ENCODE measurements at places on chromosomes 11 and 22. TPM values are rescaled to one million over a fixed set of nuclear protein-coding genes. Genes with fewer than 3 reads are reported as not detected.

- no peak for DNase-seq
These were observed 3.6 kb downstream of the CLTCL1 start for GRCh38 chr22:19287889-19288288.

DNA sequence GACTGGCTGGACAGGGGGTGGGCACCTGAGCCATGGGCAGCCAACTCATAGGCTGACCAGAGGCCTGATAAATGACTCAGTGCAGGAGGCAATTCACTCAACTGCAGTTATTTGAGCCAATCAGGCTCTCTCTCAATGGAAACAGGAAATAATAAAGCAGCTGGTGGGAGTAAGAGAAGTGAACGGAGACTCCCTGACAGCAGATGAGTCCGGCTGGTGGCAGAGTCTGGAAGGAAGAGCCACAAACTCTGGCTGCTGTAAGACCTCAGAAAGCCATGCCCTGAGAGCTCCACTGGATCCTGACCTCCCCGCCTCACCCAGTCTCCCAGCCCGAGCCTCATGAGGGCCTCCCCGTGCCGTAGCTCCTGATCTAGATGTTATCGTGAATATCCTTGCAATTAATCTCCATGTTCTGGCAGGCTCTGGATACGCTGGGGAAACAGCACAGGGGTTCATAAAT lies 69.8 kb downstream of the TRIM29 start:
- no peak for DNase-seq

- DNase-seq: no peak
These were observed 2.6 kb upstream of the CHRM1 start for GRCh38 chr11:62923601-62924411.

DNA sequence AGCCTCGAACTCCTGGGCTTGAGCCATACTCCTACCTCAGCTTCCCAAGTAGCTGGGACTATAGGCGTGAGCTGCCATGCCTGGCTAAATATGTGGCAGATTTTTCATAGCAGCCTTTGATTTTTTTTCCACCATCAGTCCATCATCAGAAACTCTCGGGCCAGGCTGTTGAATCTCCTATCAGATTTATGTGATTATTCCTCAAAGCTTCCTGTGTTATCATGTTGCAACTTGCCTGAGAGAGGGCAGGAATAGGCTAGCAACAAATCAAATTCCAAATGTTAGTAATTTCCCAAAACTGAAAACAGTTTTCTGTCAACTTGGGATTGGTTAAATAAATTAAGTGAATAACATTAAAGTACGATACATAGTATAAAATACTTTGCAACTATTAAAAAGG lies 3.4 kb downstream of the LRRC51 start:
- DNase-seq: no peak

DNA sequence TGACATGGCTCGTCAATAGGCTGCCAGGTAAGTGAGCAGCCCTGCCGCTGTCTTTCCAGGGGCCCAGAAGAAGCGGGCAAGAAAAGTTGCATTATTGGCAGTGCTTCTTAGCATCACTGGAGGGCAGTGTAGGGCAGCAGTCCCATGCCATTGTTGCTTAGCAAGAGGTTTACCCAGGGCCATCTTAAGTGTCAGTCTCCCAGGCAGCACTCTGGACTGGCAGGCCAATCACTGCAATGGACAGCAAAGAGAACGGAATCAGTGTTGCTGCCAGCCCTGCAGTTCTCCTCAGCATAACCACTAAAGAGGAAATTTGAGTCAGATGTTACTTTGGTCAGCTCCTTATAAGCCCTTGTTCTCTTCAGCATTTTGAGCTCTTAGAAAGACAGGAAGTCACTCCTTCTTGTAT lies 13.4 kb upstream of the GRK2 start:
- DNase-seq: peak; percentile 73

DNA sequence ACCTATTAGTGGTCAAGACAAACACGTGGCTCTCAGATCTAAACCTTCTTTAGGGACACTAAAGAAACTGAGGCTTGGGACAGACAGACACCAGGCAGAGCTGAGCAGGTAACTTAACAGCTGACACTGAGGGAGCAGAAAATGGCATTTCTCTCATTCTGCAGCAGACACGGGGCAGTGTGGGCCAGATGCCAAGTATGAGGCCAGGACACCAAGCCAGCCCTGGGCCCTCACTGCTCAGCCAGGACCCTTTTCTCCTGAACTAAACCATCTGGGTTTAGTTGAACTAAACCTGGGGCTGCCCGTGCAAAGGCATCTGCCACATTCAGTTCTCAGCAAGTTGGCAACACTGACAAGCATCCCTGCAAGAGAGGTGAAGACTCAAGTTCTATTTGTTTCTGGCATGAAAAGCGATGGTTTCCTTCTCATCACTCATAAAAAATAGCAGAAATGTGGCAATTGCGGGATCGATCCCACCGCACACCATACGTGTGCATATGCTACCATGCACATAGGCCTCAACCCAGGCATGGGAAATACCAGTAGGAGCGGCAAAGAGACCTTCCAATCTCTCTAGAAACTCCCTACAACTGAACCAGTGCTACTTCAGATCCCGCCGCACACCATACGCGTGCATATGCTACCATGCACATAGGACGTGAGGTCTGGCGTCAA lies 100.1 kb upstream of the BID start:
- DNase-seq: no peak

DNA sequence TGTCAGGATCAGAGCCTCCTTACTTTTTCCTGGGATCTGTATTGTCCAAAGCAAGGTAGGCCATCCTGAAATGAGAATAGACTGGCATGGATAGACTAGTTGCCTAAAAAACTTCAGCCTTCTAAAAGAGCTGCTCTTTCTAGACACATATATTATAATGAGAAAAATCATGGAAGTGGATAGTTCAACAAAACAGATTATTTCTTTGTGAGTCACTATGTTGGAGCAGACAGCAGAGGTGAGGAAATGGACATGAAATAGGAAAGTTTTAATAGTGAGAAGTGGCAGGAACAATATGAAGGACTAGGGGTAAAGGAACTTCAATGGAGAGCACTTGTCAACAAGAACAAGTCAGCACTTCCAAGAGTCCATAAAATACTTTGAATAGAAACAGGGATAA lies 101.9 kb upstream of the ANO3 start:
- DNase-seq: no peak

DNA sequence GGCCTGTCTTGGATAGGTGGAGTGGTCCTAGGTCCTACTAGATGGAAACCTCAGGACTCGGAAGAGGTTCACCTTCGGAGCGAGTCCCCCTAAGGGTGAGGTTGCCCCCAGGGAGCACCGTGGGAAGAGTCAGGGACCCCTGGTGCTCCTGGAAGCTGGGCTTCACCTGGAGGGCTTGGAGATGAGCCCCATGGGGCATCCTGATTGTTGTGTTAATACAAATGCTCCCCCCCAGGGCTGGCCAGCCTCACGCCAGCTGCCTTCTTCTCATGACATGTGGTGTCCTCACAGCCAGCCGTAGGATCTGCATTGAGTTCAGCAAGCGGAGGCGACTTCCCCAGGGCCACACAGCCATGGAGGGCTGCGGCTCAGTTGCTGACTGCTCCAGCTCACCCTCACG lies 1487.5 kb downstream of the BRD1 start:
- DNase-seq: no peak

DNA sequence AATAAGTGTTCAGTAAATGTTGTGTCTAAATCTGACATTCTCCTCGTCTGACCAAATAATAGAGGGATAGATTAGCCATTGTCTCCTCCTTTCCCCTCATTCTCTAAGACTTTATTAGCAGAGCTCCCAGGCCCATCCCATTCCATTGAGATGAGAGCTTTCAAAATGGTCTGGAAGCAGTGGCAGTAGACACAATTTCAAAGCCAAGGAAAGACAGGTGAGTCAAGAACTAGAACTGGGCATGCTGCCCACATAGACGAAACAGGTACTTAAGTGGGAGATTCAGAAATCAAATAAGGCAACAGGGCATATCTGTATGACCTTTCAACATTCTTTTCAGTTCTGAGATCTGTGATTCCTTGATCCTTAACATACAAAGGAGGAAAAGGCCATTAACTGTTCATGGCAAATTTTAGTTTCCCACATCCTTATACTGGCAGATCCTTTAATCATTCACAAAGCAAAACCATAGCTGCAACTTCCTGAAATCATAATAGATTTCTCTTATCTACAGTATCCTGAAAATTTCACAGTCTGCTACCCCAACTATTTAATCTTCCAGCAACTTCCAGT lies 96.6 kb upstream of the KCNA4 start:
- no peak for DNase-seq

DNA sequence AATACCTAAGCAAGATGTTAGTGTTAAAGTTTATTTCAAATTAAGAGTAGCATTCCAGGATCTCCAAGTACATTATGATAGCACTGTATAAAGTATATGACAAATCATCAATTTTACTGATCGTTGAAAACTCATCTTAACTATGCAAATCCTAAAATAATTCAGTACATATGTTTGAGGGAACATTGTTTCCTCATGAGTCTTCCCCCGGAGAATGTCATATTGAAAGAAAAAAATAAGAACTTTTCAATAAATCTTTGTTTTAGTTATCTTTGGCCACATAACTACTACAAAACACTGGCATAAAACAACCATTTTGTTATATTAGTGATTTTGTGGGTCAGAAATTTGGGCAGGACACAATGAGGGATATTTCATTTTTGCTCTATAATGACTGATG lies 135.4 kb downstream of the METTL15 start:
- no peak for DNase-seq

- DNase-seq: no peak
These were observed 13.6 kb upstream of the MS4A15 start for GRCh38 chr11:60743058-60743457.

DNA sequence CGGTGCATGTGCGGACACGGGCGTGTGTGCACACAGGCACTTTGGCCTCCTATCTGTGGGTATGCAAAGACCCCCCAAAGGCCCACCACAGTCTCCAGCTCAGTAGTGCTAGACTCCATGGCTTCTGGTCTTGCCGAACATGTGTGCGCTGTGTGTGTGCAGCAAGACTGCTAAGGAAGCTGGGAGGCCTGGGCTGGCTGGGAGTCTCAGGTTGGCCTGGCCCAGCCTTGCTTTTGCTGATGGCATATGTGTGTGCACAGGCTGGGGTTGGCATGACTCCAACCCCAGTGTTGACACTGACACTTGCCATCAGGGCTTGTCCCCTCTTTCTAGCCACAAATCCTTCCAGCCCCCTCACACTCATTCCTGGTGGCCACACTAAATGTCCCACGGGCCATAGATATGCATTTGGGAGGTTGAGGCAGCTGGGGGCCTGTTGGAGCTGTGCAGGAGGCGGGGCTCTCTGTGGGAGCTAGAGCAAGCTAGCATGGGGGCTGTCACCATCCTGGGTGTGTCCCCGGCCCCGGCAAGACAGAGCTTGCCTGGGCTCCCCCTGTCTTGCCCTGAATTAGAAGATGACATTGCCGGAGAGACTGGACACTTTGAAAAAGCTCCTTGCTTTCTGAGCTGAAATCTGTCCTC lies 60.9 kb upstream of the NECTIN1 start:
- no peak for DNase-seq

DNA sequence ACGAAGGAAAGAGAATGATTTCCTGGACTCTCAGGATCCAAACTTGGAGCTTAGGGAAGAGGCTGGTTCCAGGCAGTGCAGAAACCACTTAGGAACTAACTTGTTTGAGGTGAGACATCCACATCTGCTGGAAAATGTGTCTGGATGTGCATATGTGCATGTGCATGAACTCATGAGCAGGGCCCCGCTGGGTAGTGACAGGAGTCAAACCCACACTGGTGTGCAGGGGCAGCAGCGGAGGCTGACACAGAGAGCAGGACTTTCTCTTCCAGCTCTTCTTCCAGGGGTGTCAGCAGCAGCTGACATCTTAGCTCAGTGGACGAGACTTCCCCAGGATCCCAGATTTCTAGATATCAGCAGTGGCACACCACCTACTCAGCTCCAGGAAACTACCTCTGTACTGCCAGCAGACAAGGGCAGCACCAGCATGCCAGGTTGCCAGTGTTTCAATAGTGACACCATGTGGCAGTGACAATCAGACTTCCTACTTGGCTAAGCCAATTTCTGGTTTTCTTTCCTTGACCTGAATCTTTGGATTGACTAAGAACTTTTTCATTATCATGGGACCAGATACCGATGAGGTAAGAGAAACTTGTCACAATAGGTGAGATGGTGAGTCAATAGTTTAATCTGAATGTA lies 227.5 kb upstream of the ZC3H12C start:
- DNase-seq: no peak

GRCh38 chr11:113192121-113192925 lies 122.1 kb upstream of the TTC12 start:
- no peak for DNase-seq

- no peak for DNase-seq
These were observed 13.6 kb upstream of the RAB3IL1 start for GRCh38 chr11:61930933-61931332.

DNA sequence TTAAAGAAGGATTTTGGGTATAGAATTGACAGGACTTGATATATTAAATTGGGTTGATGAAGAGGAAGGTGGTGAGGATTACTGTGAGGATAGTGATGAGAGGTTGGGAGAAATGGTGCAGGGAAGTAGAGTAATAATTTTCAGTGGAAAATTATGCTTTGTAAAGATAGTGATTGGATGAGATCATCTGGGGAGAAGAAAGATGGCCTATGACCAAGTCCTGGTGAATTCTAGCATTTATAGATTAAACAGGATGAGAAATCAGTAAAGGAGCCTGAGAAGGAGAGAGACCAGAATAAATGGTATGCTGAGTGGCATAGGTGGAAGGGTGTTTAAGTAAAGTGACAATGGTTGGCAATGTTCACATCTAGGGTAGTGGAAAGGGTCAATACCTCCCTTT lies 15.0 kb downstream of the IPO7 start:
- no peak for DNase-seq

GRCh38 chr22:45358127-45358526 lies 48.4 kb downstream of the FAM118A start:
- no peak for DNase-seq

DNA sequence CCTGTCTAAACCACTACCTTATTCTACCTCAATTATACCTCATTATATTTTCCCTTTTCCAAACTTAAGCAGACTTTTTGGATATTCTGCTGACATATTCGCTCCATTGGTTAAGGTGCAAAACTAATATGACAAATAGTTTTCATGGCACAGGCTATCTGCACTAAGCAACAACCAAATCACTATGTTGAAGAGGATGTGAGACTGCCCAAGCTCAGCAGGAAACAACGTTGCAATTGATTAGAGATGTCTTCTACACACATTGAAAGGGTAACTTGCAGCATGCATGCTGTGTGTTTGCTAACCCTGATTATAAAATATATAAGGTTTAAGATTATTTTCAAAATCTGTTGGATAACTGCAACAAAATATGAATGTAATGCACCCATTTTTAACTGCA lies 61.6 kb downstream of the STK33 start:
- DNase-seq: no peak

DNA sequence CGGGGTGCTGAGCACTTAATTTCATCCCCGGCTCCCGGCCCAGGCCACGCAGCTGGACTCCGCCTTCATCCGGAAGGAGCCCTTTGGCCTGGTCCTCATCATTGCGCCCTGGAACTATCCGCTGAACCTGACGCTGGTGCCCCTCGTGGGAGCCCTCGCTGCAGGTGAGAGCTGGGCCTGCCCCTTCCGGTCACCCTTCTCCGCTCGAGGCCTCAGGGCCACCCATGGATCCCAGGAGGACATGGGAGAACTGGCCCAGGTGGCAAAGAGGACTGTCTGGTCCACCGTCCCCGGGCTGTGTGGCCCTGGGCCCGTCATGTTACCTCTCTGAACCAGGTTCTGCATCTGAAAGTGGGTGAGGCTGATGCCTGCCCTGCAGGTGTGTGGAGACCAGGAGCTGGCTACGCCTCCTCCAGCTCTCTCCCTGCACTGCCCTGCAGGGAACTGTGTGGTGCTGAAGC lies 8.6 kb downstream of the ALDH3B1 start:
- DNase-seq: no peak

ABCC8 gene
- total RNA-seq: 0.54 TPM

NKAPD1 gene
- 20.6 TPM for total RNA-seq

DLAT gene
- total RNA-seq: 43.6 TPM

SCYL1 gene
- 76.7 TPM for total RNA-seq

DDIAS gene
- 16.2 TPM for total RNA-seq

All from activated CD8-positive, alpha-beta memory T cell treated with anti-CD3 and anti-CD28 coated beads, Interleukin-2, amount 10 ng/mL, durations not matched to agents 7 days and 5 days (primary cell).